GM03348 (cell line): ENCODE measurements at places on chromosomes 12 and 14.

DNA sequence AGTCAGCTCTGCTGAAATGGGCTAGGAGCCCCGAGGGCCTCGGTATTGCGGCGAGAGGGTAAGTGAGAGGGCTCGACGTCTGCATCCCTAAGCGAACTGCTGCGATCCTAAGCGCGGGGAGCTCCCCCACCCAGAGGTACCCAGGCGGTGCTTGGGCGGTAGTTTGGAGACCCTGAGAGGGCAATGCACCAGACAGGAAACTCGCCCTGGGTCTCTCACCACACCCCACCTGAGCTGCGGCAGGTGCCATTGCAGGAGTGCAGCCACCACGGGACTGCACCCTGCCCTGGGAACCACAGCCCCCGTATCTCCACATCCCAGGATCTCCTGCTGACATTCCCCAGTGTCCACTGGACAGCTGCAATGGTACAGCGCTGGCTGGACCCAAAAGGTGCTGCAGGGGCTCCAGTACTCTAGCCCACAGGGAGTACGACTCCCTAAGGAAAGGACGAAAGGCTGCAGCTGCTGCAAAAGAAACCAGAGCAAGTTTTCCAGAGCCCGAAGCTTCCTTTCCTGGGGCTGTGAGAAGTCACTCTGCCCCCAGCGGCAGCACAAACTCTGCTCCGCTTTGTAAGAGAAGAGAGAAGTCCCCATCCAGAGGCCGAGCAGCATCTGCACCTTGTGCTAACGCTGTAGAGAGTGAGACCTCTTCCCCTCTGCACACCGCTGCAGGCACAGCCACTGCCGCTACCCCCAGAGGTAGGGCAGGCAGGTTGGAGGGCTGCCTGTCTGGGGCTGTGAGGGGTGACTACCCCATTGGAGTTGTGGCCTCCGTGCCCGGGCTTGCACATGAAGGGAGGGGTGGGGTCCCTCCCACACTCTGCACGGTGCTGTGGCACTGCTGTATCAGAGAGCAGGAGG, 31.1 kb upstream of the MON2 start:
- peak; percentile 83 for DNase-seq

- no peak for DNase-seq
These were observed 339.0 kb downstream of the RMST start for GRCh38 chr12:97801471-97802059.

GRCh38 chr14:68473794-68474193, 319.1 kb downstream of the ZFP36L1 start:
- DNase-seq, result no peak

DNA sequence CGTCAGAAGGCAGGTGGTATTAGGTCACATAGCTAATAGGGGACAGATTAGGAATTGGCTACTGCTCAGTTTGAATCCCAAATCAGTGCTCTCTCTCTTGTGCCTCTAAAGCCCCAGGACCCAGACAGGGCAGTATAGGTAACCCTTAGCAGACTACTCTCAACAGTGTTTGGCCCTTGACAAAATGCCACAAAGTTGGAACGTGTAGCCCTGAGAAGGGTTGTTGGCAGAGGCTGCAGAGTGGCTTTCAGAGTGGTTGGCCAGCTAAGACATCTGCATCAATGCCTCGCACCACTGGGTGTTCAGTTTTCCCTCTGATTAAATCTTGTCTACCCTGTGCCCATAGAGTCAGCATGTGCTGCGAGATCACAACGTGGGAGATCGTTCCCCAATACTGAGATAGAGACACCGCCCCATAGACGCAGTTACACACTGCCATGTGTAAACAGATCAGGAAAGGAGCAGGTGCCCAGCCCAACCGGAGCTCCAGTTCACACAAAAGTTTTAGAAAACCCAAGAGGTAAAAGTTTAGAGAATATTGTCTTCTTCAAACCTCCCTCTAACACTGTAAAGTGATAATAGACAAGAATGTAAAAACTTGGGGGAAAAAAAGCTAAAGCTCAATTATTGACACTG, 48.3 kb downstream of the EML1 start:
- no peak for DNase-seq

DNA sequence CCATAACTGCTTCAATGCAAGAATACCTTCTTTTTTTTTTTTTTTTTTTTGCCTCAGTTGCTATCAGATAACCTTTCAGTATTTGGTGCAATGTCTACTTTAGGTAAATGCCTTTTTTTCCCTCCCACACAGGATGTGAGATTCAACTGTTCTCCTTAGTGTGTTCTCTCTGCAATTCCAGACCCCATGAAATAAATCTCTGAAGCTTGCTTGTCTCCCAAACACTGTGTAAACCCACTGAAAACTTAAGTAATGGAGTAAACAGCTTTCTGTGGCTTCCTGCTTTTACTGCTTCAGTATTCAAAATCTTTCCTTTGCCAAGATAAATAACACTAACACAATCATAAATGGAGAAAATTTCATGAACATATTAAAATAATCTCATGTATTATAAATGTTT, 55.8 kb upstream of the CLEC14A start:
- no peak for DNase-seq

DNA sequence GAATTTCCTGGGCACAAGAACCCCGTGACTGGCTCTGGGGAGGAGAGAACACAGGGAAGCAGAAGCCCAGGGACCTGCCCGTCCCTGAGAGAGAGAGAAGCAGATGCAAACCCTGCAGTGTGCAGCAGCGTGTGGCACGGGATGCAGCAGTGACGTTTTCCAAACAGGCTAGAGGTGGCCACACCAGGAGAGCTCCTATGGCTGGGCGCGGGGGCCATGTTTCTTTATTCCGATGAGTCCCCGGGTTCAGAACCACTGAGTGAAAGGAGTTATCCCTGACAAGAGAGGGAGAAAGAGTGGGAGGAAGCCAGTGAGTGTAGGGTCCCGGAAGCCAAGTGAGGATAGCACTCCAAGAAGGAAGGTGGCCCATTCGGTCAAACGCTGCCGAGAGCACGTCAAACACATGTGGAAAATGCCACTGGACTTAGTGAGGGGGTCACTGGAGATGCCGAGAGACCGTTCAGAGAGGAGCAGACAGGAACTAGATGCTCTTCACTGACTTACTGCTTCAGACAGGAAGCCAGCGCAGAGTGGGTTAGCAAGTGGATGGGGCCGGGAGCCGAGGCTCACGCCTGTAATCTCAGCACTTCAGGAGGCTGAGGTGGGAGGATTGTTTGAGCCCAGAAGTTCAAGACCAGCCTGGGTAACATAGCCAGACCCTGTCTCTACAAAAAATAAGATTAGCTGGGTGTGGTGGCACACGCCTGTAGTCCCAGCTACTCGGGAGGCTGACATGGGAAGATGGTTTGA, 123.0 kb downstream of the BCL11B start:
- DNase-seq, result no peak

DNA sequence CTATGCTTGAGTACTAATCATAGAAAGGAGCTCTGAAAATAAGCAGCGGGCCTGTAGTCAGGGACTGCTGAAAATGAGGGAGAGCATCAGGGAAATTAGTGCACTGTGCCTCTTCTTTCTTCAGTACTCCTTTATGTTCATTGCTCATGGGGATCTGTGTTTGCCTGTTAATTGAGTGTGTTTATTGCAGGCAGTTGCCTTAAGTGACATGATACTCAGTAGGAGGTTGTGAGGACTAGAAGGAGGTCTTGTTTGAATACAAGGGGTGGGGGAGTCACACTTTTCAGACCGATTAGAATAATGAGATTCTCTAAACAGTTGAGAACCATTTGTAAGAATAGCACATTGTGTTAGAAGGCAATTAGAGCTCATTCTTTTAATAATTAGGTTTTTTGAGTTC, 102.6 kb upstream of the SLCO1C1 start:
- no peak for DNase-seq

DNA sequence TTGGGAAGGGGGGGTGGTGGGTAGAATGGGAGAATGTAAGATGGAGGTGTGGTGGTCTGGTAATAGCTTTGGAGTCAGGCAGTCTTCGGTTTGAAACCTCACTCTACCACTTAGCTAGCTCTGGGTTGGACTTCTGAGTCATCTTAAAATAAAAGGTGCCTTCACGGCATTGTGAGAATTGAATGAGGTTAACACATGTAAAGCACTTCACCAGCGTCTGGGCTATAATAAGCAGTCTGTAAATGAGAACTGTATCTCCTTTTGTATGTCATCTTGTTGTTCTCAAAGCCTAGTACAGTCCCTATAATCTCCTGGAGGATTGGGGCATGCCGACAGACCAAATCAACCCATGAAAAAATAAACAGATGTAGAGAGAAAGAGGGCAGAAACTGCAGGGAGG, 11.2 kb downstream of the C2CD5 start:
- DNase-seq, result no peak

- DNase-seq, result no peak
These were observed 1058.4 kb downstream of the LRFN5 start for GRCh38 chr14:42665083-42665482.

DNA sequence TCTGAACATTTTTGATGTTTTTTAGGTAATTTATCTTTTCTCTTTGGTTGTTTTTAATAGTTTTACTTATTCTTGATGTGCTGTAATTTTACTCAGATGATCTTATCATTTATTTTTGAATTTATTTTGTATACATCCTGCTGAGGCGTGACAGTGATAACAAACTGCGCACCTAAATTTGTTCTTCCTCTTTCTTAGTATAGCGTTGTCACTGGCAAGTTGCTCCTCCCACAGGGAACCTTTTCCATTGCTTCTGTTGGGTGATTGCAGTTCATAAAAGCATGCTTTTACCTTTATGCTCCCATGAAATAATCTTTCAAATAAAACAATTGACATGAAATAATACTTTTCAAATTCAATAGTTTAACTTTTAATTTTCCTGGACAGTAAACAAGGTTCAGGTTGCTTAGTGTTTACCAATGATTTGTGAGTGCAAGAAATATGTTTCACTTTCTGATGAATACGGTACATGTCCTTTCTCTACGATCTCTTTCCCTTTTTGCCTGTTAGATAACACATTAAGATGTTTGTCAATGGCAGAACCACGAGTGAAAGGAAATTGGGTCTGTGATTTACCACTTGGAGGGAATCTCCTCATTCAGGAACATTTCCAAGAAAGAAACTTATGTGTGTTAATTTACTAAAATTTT, 223.3 kb downstream of the CCDC91 start:
- no peak for DNase-seq
